CD4-positive, alpha-beta T cell treated with Interleukin-6 at 100 ng/mL for 8 hours (primary cell): ENCODE measurements at places on chromosomes 7 and 10.

DNA sequence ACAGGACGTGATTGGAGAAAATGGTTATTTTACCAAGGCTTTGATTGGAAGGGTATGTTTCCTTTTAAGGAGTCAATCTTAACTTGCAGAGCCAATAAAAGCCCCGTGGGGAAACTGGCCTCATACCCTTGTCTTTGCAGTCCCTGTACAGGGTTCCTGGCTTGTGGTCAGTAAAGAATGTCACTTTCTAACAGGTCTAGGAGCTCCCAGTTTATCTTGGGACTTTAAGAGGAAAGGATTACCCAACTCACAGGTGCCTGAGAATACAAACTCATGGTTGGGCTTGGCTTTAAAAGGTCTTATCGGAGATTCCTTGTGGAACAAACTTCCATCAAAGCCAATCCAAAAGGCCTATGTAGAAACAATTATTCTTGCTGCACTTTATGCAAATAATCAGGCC lies 221.8 kb downstream of the PHF14 start:
- no peak for DNase-seq

DNA sequence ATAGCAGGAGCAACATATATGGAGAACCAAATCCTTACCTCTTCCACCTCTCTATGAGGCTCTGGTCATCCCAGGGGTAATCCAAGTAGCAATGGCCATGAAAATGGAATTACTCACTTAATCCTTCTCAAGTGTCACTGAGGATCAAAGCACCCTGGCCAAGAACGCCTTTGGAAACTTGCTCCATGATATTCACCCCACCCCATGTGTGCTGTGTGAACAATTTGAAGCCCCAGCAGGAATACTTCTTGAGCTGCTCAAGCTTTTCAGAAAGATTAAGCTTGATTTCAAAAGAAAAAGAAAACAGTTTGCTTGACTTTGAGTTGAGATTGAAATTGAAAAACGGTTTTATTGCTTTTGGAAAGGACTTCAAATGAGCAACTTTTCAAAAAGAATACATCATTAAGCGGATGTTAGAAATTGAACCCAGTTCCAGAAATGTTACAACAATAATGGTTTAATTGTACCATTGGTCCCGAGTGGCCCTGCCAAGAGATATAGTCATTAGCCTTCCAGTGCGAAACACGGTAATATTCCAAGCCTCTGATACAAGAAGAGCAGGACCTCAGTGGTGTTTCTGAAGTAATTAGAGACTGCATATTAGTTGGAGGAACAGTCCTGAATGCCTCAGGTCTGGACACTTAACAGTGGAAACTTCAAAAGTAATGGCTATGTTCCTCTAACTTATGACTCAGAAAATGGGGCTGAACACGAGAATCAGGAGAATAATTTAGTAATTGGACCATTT lies 208.1 kb downstream of the NEBL start:
- no peak for DNase-seq

DNA sequence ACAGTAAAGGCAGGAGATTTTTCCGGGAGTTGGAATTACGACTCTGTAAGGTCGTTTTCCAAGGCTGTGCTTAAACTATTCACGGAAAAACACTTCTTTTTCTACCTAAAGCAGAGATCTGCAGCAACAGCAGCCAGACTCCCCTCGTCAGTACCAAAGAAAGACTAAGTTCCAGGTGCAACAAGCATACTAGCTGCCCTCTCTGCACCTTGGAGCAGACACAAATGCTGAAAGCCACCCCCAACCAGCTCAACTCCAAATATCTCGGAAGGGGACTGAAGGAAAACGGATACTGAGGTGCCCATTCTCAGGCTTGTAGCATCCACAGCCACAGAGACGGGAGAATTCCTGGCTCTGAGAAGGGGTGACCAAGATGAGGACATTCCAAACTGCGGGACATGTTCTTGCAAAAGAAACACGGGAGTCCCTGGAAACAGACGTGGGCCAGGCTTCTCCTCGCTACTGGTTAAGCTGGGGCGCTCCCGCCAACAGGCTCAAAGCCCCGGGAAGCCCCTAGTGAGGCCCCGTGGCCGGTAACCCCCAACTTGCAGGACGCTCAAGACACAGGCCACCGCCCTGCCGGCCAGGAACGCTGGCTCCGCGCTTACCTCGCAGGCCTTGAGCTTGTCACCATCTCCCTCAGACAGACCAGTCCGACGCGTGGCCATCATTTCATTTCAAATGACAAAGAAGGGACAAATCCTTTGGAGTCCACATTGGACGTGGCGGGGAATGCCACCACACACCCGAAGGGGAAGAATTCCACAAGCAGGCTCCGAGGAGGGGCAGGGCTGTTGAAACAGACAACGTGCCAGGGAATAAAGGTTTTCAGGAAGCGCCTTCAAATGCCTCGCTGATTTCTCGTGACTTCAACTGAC lies 2.2 kb downstream of the ARHGAP21 start:
- no peak for DNase-seq

GRCh38 chr7:98930921-98931320 lies 52.6 kb downstream of the TRRAP start:
- peak; percentile 61 for DNase-seq

- DNase-seq: no peak
Observed at GRCh38 chr7:1368682-1369571, 90.3 kb downstream of the MICALL2 start.

DNA sequence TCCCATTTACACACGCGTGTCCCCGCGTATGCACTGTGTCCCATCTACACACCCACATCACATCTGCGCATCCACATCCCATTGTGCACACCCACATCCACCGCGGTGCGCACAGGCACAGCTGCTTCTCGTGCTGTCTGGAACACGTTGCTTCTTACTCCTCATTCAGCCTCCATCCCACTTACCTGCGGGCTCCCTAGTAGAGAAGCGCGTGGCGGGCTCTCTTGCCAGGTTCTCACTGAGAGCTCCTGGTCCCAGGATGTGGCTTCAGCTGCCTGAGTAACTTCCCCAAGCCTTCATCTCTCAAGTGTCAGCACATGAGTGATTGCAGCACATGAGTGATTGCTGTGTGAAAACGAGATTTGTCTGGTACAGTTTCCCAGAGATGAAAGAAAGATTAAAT lies 117.8 kb downstream of the TRRAP start:
- no peak for DNase-seq

GRCh38 chr7:90424720-90425119 lies 21.5 kb downstream of the CLDN12 start:
- DNase-seq: no peak

GRCh38 chr10:32959006-32959920 lies 1.2 kb upstream of the ITGB1 start:
- no peak for DNase-seq

DNA sequence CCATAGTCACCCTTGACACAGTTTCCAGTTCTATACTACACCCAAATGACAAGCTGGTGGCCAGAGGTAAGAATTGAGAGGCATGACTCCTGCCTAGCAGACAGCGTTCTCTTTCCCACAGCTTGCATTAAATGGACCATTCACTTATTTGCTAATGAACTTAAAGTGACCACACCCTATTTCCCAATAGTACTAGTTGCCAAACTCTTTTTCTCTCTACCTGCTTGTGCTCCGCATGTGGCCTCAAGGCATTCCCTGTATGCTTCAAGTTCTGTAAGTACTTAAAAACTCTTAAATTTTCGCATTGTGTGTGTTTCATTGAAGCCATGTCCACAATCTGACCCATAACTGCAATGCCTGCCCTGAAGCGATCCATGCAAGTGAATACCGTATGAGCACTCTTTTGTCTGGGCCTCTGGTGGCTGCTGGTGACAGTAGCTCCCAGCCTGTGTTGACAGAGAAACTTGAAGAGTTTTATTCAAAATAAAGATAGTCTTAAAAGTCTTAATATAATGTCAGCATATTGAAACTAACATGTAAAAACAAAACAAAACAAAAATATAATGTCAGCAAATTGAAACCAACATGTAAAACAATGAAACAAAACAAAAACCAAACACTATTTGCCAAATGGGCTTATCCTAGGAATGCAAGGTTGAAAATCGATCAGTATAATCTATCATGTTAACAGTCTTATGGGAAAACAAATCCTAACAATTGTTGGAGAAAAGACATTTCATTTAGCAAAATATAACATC lies 73.6 kb downstream of the CCSER2 start:
- DNase-seq: no peak

DNA sequence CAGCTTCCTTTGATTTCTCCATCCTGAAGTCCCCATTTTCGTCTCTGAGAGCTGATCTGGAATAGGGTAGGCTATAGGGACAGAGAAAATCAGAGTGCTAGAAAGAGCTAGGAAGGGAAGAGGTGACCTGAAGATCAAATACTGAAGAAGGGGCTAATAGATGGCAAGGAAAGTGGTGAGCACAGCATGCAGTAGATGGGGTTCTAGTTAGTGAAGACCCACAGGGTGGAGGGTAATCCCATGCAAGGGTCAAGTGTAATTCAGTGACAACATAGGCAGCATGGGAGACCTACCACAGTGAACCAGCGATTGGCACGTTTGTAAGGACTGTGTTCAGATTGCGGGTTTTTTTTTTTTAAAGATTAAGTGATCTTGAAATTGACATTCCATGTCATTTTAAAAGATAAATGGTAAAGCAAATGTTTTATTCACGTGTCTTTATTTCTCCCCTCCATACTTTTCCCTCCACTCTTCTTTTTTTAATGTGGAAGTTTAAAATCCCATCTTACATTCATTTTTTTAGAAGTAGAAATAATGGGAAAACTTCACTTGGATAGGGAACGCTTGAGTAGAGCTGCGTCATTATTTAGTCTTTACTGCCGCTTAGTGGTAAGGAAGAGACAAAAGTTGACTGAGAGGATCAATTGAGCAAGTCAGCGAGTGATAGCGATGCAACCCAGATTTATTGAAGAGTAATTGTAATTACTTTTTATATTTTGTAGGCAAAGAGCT lies 21.0 kb upstream of the ABI1 start:
- peak; percentile 43 for DNase-seq

DNA sequence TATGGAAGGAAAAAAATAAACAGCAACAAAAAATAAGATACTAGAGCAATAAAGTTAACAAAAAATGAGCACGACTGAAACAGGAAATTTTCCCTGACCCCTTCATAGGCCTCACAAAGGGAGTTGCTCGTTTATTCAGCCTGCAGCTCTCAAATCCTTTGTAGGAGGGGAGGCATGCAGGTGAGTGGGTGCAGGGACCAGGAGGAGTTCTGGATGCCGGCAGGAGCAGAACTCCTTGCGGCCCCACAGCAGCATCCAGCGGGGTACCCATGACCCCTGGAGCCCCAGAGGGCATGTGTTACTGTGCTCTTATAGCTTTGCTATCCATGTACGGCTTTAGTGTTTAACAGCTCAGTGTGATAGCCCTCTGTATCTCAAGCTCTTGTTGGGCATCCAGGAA lies 5.8 kb downstream of the TAS2R39 start:
- DNase-seq: no peak

GRCh38 chr10:9198611-9199010 lies 1144.1 kb downstream of the GATA3 start:
- DNase-seq: no peak

GRCh38 chr7:121504482-121504881 lies 108.4 kb upstream of the FAM3C start:
- DNase-seq: no peak

DNA sequence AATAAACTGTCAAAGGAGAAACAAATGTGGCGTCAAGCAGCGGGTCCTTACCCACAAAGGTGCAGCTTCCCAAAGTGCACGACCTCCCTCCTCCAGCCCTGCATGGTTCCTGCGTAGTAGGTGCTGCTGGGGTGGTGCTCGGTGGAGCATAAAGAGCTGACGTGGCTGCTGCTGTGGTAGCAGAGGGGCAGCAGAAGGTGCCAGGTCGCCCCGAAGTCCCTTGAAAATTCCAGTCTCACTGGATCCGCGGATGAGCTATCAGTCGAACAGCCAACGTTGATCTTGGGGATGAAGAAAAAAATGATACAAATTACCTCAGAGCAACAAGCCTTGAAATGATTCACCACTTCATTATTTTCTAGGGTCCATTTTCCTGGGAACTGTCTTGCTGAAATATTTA lies 105.0 kb upstream of the SLC26A5 start:
- no peak for DNase-seq

DNA sequence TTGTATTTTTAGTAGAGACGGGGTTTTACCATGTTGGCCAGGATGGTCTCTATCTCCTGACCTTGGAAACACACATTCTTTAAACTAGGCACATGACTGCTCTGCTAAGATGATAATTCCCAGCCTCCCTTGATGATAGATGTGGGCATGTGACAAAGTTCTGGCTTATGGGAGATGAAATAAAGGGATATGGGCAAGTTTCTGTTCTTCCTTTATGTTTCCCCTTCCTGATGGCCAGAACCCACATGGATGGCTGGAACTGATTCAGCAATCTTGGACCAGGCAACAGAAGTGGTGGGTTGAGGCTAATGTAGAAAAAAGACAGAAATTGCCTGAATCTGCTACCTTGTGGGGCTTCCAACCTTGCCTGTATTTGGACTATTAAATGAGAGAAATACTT lies 60.7 kb upstream of the NRP1 start:
- no peak for DNase-seq

GRCh38 chr10:103618575-103619423 lies 125.3 kb downstream of the NEURL1 start:
- no peak for DNase-seq

- peak; percentile 97 for DNase-seq
Observed at GRCh38 chr10:132307823-132308586, at the start of gene STK32C. STK32C (minus strand) TSS chr10:132307950; CDS start chr10:132307833, 117 bp downstream.

- no peak for DNase-seq
Observed at GRCh38 chr7:64802699-64803098, 8.5 kb downstream of the ZNF138 start.
